ENCODE measurements at places on chromosomes 6 and 20.

DNA sequence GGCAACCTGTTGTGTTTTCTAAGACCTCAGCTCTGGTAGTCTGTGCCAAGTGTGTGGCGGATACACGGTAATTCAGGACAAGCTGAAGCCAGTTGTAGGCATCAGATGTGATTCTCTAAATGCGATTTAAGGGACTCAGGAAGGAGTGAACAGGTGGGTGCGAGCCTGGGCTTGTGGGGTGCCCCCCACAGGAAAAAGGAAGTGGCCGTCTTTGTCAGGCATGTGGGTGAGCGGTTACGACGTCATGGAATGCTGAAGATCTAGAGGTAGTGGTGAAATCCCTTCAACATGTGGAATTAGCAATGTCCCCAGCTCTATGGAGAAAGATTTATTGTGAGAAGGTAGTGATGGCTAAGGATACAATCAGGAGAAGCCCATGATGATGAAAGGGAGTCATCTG is 95.1 kb upstream of the EXOC2 start:
- DNase-seq = no peak

DNA sequence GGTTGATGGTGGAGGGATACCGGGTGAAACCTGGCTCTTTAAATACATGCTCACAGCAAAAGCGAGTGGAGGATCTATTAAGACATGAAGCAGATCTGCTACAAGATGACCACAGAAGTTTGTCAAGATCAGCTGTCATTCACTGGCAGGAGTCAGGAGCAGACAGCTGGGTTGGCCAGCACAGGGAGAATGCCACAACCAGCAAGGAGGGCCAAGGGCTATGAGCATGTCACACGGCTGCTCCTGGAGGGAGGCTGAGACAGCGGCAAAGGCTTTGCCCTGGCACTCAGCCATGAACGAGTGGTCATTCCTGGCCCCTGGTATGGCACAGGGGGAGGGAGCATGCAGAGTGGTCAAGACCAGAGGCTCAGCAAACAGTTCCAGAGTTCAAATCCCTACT is 77.6 kb downstream of the POPDC3 start:
- DNase-seq = no peak

DNA sequence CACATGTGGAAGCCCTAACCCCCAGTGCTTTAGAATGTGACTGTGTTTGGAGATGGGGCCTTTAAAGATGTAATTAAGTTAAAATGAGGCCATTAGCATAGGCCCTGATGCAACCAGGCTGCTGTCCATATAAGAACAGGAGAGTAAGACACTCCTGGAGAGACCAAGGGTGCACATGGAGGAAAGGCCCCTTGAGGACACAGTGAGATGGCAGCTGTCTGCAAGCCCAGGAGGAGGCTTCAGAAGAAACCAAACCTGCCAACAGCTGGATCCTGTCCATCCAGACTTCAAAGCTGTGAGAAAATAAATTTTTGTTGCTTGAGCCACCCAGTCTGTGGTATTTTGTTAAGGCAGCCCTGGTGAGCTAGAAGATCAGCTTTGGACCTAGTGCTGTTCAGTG is 16.8 kb upstream of the SNRPB2 start:
- peak; percentile 15 for DNase-seq

DNA sequence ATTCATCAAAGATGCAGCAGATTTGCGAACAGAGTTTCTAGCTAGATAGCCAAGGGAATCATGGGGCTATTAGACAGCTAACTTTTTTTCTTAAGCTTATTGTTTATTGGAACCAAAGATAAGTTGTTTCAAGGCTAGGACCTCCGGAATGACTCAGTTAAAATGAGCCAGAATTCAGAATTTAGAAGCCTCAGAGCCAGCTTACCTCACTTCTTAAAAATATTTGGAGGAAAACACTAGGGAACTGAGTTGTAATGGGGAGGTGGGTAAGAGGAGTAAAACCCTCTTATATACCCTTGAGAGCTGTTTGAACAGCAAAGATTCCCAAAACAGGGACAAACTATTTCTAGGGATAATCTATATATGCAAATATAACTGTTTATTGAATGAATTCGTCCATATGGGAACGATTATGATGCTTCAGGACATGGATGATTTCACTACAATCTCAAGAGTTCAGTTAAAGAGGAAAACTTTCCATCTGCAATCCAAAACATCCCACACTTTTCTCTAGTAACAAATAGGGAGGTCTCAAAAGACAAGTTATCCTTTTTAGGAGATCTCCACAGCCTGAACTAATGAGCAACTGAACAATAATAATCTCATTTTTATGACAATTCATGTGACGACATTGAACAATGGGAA is 12.6 kb upstream of the CARMIL1 start:
- DNase-seq = no peak

- no peak for DNase-seq
Measured at GRCh38 chr20:58639182-58640146, 11.6 kb upstream of the STX16 start.
